ENCODE measurements at places on chromosomes 4 and X. TPM values are rescaled to one million over a fixed set of nuclear protein-coding genes. Genes with fewer than 3 reads are reported as not detected.
A peak's percentile ranks its signal among the peaks of the same experiment; 100 is the strongest.

GRCh38 chr4:121252224-121252806, 88.2 kb upstream of the TNIP3 start:
- DNase-seq = peak; percentile 73

DNA sequence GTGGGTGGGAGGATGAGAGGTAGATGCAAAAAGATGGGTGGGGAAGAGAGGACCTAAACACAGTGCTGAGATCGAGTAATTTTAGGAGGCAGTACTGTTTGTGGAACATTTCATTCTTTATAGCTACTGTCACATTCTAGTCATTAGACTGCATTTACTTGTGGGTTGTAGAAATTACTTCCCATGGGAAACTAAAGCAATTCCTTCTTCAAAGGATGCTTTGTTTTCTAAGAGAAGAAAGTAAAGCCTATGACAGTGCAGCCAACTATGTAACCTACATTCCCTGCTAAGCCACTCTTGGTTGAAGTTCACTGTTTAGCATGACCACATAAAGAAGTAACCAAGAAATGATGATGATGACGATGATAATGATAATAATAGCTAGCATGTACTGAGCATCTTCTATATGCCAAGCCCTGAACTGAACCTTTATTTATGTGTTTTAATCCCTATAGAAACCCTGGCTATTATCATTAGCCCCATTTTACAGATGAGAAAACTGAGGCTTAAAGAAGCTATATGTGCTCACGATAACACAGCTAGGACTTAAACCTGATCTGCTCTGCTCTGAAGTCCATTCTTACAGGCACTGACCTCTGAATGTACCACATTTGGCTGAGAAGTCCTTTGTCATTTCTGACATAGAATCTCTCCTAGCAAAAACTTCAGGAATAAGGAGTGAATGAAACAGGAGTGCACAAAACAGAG, 114.5 kb upstream of the KIT start:
- no peak for DNase-seq

F11 gene
- total RNA-seq = 1.6 TPM

NRK gene
- 3.1 TPM for total RNA-seq

- DNase-seq = peak; percentile 16
These were observed 236.1 kb downstream of the OPHN1 start for GRCh38 chrX:68196939-68197791.

DNA sequence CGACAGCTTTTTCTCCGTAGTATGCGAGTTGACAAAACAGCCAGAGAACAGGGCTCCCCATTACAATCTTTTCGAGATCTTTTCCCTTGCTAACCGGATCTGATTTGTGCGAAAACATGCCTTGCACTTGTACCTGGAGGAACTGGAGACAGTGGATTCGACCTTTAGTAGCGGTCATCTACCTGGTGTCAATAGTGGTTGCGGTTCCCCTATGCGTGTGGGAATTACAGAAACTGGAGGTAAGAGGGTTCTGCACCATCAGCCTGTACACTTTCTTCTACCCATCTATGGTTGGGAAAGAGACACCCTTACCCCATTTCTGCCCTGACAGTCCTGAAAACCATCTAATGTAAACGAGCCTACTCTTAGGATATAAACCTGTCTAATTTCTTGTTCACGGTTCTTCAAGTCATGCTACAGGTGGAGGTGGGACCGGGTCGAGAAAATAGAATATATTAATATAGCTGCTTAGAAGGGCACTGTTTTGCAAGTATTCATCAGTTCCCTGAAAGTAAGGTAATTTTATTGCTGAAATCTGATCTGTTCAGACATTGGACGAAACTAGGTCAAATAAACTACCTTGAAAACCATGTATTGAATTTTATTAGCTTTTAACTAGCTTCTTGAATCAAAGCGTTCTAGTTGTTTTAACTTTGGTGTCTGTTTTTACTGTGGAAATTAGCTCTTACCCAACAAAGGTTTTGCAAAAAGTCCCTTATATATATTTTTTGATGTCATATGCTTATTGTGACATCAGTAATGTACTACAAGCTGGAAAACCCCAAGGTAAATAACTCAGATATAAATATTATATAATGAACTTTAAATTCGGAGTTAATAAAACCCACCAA, 869 bp downstream of the TMEM184C start:
- no peak for DNase-seq

DNA sequence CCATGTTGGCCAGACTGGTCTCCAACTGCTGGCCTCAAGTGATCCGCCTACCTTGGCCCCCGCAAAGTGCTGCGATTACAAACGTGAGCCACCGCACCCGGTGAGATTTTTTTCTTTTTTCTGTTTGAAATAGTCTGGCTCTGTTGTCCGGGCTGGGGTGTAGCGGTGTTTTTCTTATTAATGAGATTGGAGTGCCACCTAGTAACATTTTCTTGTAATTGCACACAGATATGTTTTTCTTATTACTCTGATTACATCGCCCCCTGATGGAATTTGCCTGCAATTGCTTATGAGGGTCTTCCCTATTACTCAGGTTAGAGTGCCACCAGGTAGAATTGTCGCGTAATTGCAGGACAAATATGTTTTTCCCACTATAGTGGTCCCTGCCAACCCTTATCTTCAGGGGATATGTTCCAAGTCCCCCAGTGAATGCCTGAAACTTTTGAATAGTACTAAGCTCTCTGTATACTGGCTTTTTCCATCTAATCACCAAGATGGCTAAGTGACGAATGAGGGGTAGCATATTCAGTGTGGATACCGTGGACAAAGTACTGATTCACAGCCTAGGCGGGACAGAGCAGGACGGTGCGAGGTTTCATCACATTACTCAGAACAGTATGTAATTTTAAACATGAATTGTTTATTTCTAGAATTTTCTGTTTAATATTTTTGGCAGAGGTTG, 8.6 kb upstream of the PDHA1 start:
- peak; percentile 24 for DNase-seq

IL13RA2 gene
- not detected for total RNA-seq

GRCh38 chr4:10808591-10808990, 124.0 kb upstream of the CLNK start:
- no peak for DNase-seq

HPGD gene
- total RNA-seq = 3.6 TPM

DNA sequence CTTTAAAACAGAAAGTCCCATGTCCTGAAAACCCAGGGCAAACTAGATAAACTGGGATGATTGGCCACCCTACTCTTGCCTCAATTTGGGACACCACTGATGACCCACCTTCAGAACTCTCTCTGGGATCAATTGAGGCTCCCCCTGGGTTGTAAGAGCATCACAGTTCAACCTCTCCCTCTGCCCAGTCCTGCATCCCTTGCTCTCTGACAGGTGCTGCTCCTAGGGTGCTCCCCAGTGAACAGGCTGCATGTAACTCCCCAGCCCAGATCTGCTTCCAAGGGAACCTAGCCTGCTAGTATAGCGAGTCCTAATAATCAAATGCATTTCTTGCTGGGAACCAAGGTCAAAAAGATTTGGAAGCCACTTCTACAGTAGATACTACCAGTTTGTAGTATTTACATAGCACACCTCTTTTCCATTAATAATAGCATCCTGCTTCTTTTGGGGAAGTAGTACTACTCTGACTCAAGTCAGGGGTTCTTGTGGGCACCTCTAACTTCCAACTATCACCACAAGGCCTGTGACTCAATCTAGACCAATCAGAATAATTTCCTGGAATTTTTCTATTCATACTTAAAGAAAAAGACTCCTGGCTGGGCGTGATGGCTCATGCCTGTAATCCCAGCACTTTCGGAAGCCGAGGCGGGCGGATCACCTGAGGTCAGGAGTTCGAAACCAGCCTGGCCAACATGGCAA, 42.1 kb upstream of the SPINK2 start:
- DNase-seq = no peak

DNA sequence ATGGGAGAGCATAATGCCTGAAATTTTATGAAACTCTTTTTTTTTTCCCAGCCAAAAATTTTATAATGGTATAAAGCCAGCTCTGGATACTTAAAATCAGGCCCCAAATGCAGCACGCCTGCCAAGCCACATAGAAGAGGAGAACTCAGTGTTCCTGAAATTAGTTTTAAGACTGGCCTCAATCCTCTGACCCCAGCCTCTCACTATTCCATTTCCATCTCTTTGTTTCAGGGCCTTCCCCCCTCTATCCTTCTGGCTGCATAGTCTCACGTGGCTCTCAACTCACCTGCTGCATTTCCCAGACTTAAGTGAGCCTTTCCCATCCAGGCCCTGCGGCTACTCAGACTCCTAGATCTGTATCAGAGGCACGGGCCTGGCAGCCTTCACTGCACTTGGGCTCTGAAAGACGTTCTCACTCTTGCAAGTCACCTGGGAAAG, 5.2 kb upstream of the CBR4 start:
- no peak for DNase-seq

HGFAC gene
- total RNA-seq = 0.76 TPM

DNA sequence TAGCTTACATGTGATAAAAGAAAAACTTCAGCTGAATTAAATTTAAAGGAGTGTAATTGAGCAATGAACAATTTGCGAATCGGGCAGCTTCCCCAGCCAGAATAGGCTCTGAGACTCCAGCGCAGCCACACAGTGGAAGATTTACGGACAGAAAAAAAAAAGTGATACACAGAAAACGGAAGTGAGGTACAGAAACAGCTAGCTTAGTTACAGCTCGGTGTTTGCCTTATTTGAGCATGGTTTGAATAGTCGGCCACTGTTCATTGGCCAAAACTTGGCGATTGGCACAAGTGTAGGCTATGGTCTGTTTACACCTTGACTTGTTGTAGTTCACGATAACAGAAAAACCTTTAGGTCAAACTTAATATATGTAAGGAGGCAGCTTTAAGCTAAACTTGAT, 16.7 kb upstream of the SUPT20HL1 start:
- no peak for DNase-seq

GRCh38 chr4:184417802-184418511, 56.4 kb downstream of the IRF2 start:
- no peak for DNase-seq

DNA sequence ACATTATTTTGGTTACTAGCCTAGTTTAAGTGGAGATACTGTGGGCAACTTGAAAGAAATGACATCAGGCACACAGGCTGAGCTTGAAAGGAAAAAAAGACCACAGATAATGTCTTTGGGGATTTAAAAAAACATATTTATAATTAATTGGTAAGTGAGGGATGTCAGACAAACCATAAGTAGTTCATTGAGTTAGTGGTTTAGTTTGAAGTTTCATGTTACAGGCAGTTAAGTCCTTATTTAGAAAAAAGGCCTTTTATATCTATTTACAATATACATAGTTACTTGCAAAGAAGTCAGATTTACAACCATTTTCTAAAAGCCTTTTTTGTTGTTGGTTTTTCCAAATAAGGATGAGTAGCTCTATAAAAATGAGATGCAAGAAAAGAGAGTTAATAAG, 89.2 kb downstream of the CDS1 start:
- no peak for DNase-seq

DNA sequence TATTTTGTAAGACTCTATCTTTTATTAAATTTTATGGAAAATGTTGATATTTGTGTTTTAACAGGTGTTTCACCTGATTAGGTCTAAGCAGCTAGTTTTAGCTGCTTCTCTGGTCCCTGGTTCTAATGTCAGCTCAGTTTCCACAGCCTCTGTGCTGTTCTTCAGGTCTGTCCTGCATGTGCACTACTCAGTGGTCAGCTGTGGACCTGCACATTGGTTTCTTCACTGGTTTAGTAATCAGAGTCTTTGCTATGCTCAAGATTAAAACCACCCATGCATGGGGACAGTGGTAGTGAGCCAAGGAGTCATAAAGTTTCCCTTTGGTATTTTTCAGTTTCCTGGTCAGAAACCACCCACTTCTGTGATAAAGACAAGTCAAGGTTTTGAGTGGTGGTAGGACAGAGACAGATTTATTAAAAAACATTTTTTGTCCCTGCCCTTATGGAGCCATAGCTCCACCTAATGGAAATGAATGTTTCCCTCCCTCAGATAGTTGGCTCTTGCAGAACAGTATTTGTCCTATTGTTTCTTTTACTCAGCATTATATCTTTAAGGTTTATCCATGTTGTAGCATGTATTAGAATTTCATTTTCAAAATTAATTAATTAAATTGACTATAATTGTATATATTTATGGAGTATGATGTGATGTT, 36.8 kb upstream of the VBP1 start:
- no peak for DNase-seq

DNA sequence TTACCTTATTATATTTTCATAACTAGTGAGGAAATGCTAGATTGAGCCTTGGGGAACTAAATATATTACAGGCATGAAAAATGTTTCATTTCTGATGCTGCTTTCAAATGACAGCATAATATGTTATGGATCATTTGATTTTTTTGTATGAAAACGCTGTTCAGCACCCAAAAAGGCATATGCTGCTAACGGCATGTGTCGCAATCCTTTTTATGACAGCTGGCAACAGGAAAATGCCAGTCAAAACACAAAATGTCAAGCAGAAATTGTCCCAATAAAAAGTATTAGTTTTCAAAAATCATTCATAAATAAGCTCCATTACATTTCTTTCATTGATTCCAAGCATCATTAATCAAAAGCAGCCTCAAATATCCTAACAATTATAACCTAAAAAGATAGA, 1244.5 kb downstream of the PCDH7 start:
- DNase-seq = no peak

- no peak for DNase-seq
These were observed 14.6 kb downstream of the RBBP7 start for GRCh38 chrX:16855363-16856075.

Data from WTC11 (cell line).